ENCODE measurements at places on chromosomes 2 and 18. TPM values are rescaled to one million over a fixed set of nuclear protein-coding genes. Genes with fewer than 3 reads are reported as not detected.
A peak's percentile ranks its signal among the peaks of the same experiment; 100 is the strongest.

DNA sequence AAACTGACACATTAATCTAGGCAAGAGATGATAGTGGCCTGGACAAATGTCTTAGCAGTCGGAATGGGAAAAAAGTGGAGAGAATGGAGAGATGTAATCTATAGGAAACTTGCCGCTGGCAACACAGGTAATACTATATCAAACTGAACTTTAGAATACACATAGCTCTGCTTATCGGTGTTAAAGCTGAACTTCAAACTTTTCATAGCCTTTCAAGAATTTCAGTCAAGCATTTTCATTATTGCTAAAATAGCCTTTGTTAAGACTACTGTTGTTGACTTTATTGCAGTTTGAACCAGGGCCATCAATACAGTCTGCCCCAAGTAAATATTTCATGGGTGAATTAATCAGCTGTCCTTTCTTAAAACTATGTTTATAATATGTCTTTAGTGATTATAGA is 12.9 kb upstream of the CHST9 start:
- DNase-seq: no peak

- no peak for DNase-seq
These were observed 35.4 kb downstream of the STAT4 start for GRCh38 chr2:191115391-191115790.

HOXD13 gene
- 0.07 TPM for total RNA-seq

DSG4 gene
- total RNA-seq: not detected

GRCh38 chr2:96265349-96265839 is 403 bp downstream of the TMEM127 start:
- peak; percentile 93 for DNase-seq

DNA sequence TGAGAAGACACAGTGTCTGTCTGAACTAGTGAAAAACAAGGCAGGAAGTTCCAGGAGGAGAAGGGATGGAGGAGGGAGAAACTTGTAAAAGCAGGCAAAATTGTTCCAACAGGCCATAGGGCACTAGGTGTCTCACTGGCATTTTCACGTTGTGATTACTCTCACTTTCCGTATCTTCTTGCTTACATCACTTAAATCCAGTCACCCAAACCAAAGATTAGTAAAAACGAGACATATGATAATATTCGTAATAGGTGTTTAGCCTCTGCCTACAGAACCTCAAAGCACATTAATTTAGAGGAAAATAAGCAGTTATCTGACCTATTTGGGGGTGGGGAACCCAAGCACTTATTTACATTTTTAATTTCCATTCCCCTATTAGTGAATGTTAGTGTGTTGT is 78.3 kb downstream of the POU3F3 start:
- no peak for DNase-seq

- no peak for DNase-seq
These were observed 143.6 kb upstream of the EPHA4 start for GRCh38 chr2:221715523-221716247.

MC5R gene
- not detected for total RNA-seq
